ENCODE measurements at places on chromosomes 5 and 9.
A peak's percentile ranks its signal among the peaks of the same experiment; 100 is the strongest.

- no peak for DNase-seq
Observed at GRCh38 chr9:121453232-121453892, 46.3 kb downstream of the GGTA1 start.

DNA sequence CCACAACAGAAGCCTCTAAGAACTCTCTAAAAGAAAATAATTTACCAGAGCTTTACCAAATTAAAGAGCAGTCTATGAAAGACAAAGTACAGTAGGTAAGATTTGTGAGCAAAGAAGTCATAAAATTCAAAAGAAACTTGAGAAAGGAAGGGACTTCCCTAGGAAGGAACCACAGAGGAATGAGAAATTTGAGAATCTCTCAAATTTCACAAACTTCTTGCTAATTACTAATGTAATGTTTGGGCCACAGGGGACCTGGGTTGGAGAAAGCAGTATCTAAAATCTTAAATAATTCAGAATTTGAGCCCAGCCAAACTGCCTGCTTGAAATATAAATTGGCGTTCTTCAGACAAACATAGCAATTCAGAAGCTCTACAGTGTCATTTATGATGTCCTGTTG, 225.0 kb upstream of the PRR16 start:
- no peak for DNase-seq

- no peak for DNase-seq
Observed at GRCh38 chr5:56671571-56671970, 143.8 kb upstream of the MAP3K1 start.

DNA sequence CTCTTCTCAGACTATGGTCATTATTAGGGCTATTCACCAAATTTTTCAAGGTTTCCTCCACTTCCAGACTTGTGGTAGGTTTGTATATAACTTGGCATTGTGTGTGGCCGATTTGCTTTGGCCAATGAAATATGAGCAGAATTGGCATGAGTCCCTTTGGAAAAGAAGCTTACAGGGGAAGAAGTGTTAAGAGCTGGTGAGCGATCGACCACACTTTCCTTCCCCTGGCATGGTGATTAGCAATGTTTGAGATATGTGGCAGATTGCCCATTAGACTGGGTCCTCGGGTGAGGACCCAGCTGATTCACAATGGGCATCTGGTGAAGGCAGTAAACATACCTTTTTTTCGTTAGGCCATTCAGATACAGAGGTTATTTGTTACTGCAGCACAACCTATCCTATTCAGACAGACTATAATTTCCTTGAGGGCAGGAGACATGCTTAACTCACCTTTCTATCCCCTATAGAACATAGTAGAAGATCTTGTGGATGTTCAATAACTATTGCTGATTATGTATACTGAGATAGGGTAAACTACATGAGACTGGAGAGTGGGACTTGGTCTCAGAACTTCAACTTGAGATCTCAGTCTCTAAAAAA, 62.8 kb upstream of the KLF9 start:
- DNase-seq, result no peak

- DNase-seq, result peak; percentile 80
Observed at GRCh38 chr5:180328296-180329137, 24.6 kb downstream of the GFPT2 start.

DNA sequence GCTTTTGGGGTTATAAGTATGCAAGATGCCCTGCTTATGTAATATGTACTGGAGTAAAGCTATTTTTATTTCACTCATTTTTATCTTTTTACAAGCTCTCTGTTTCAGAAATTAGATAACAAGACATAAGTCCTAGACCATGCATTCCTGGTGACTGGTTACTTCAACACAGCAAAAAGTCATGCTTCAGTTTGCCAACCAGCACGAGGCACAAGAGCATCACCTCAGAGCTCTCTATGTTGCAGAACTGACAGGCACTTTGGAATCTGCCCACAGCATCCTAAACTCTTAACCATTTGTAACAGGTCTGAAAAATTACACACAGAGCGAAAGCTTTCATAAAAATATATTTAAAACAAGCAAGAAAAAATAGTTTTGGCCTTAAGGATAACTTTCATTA, 112.8 kb downstream of the MARCHF11 start:
- DNase-seq, result no peak

DNA sequence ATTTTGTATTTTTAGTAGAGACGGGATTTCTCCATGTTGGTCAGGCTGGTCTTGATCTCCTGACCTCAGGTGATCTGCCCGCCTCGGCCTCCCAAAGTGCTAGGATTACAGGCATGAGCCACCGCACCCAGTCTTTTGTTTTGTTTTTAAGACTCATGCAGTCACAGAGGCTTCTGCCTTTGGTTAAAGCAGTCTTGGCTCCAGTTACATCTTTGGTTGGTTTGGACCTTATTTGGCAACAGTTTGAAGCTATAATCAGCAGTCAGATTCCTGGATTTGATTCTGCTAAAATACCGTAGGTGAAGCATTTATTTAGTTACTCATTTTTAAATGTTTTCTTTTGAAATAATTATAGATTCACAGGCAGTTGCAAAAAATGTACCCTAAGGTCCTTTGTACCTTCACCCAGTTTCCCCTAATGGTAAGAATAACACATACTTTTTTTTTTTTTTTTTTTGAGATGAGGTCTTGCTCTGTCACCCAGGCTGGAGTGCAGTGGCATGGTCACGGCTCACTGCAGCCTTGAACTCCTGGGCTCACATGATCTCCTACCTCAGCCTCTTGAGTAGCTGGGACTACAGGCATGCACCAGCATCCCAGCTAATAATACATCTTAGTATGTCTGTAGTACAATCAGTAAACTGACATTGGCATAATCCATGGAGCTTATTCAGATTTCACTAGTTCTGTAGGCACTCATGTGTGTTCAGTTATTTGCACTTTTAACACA, 15.7 kb downstream of the USP20 start:
- DNase-seq, result no peak

- DNase-seq, result no peak
Observed at GRCh38 chr9:4293293-4293941, 6.5 kb downstream of the GLIS3 start.

DNA sequence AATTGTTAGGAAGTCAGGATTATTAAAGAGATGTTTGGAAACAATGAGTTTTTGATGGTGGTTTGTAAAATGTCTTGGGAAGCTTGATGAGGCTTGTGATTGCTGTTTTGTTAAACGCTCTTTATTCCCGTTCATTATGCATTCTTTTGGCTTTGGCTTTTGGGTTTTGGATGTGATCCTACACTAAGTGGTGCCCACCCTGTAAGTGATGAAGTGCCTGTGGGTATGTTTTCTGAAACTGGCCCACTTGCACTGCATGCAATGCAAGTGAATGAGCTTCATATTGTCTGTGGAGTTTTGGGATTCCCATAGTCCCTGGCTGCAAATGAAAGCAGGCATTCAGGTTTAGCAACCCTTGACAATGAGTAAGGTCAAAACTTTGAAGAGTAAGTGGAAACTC, 1035.5 kb upstream of the WWC1 start:
- DNase-seq, result no peak

DNA sequence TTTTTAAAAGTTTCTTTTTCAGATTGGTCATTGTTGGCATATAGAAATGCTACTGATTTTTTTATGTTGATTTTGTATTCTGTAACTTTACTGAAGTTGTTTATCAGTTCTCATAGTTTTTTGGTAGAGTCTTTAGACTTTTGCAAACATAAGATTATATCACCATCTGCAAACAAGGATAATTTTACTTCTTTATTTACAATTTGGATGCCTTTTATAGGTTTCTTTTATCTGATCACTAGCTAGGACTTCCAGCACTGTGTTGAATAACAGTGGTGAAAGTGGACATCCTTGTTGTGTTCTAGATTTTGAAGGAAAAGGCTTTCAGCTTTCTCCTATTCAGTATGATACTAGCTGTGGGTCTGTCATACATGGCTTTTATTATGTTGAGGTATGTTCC, 170.3 kb downstream of the WDR70 start:
- DNase-seq, result no peak

DNA sequence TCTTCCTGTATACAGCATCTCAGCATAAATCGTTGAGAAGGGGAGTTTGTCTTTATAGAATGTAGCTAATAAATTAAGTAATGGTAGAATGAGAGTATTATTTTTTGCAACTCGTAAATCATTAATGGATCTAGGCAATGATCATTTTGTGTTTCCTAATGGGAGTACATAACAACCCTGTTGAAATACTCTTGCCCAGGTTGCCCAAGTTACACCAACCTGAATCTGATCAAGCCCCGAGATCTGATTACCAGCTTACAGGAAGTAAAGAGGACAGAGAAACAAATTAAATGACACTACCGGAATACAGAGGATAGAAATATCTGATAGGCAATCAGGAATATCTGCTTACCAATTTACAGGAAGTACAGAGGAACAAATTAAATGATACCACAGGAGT, 107.3 kb downstream of the AOPEP start:
- no peak for DNase-seq

DNA sequence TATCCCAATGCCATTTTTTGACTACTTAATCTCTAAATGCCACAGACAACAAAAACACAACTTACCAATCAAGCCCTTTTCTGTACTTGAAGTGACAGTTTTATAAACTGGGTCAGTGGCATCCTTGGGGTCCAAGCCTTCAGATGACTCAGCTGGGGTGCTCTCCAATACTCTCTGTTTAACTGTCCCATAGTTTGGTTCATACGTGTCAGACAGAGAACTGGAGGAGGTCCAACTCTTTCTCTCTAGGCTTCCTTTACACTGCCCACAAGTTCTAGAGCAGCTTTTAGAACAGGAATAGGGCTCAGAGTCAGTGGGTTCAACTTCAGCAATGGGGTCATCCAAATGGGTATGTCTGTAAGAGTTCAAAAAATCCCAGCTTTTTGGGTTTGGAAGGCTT, 166.9 kb downstream of the CDC42SE2 start:
- no peak for DNase-seq

GRCh38 chr5:2326601-2327000, 424.9 kb downstream of the IRX2 start:
- no peak for DNase-seq

GRCh38 chr5:67371924-67372323, 175.3 kb upstream of the CD180 start:
- DNase-seq, result no peak

DNA sequence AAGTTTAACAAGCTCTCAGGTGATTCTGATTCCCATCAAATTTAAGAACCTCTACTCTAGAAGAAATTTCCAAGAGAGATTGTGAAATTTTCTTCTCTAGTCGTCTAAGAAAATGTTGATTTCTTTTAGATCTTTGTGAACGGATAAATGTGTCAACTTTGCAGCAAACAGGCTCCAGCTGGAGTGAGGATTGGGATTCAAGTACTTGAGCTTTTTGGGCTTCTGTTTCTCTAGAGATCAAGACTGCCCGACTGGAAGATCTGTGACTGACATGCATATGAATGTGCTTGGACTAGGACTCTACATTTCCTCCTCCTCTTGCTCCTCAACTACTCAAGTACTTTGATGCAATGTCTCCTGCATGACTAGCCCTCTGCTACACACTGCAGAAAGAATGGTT, 388.3 kb downstream of the TMEM38B start:
- no peak for DNase-seq

- DNase-seq, result no peak
Observed at GRCh38 chr5:1476967-1477310, 31.7 kb upstream of the SLC6A3 start.

GRCh38 chr9:91424403-91425176, 958 bp upstream of the NFIL3 start:
- DNase-seq, result no peak

GRCh38 chr5:54207566-54207965, 102.8 kb downstream of the ARL15 start:
- DNase-seq, result no peak

DNA sequence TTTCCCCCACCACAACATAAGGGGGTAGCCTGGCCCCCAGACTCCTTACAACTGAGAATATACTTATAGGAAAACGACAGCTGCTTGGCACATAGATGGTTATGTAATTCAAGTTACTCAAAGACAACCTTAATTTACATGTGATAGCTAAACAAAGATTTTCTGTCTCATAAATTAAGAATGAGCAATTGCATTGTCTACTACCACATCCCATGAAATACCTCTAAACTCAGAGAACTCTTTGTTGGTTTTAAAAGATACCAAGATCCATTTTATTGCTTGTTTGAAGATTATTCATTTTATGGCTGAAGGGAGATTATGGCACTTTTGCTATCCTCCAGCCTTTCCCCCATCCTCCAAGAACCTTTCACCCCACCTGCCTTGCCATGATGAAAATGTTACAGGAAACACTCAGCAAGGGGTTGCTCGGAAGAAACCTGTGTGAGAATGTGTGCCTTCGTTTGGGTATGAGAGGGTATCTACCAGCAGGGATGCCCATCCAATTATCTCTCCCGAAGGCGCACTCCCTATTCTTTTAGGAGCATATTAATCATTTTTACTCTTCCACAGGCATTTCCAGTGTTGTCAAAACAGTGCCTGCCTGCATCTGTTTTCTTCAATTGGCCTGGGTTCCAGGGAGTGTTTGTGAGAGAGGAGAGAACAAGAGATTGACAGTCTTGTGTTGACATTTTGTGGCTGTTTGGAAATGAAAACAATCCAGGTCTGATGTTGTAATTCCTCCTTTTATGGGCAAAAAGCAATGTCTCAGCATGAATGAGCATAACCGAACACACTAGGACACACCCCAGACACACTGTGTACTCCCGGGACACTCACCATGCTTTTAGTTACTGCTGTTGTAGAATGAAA, 208.0 kb upstream of the ANKRD55 start:
- peak; percentile 61 for DNase-seq

GRCh38 chr5:59143926-59144333, 561.1 kb downstream of the RAB3C start:
- DNase-seq, result no peak

GRCh38 chr5:159601216-159601615, 270.9 kb upstream of the IL12B start:
- no peak for DNase-seq

DNA sequence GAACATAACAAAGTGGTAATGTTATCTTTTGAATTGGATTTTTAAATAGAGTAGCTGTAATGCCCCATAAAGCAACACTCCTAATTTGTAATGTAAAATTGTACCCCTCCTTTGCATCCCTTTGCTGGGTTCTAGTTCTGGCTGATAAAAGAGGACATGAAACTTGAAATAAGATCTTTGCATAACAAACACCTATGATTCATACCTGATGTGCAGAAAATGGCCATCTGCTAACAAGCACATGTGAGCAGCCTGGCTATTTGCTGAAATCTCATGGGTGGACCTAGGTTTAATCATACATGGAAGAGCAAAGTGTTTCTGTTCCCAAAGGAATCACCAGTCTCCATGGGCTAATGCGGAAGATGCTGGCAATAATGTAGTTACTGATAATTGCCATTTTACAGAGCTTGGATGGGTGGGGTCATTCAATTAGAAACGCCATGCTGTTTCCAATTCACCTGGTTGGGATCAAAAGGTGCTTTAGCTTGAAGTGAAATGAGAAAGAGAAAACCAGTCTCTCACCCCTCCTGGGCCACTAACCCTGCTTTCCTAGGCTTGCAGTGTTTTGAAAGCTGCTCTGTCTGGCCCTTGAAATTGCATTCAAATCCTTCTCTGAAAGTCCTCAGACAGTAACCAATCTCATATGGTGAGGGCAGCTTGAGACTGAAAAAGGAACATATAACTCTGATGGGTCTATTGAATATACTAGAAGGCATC, 585.1 kb downstream of the TLE4 start:
- DNase-seq, result no peak

- DNase-seq, result no peak
Observed at GRCh38 chr5:139705191-139705590, 57.0 kb downstream of the CXXC5 start.

- DNase-seq, result no peak
Observed at GRCh38 chr5:93926831-93927620, 185.6 kb upstream of the POU5F2 start.

Measured in NCI-H1694 treated with DMSO at 0.1 percent for 48 hours (cell line).